Activated T-helper 1 cell treated with Interleukin-2 at 50 U/mL for 16 hours (primary cell): ENCODE measurements at places on chromosomes 11 and 22.

DNA sequence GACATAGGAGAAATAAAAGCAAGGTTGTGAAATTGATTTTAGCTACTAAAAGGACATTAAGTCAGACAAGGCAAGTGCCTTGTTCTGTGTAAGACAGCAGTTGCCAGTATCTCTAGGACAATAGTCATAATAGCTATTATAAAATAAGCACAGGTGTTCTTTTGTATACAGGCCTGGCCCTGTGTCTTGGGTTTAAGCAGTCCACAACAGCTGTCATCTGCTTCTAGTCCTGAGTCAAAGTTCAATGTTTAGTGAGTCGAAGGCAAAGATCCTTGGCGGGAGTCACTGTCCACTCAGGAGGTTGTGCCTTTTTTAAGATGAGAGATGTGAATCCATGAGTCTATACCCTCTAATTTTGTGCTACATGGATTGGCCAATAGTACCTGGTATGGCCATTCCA is 79.5 kb downstream of the SC5D start:
- DNase-seq = no peak

GRCh38 chr11:113178381-113179070 is 135.9 kb upstream of the TTC12 start:
- no peak for DNase-seq

GRCh38 chr11:63829823-63830489 is 9.0 kb upstream of the MARK2 start:
- no peak for DNase-seq

DNA sequence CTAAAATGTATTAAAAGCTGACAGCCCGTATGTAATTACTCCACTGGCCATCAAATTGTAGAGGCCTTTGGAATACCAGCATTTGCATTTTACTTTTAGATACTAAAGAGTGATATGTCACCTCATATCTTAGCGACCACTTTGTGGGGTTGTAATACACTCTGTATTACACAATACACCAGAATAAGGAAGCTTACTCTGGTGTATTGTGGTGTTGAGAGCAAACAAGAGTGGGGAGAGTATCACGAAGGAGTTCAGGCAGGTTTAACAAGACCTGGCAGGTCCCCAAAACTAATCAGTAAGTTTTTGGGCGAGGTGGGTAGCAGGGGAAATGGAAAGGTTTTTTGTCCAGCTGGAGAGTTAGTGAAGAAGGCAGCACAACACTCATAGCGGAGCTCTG is 3.2 kb downstream of the NUP50 start:
- no peak for DNase-seq

DNA sequence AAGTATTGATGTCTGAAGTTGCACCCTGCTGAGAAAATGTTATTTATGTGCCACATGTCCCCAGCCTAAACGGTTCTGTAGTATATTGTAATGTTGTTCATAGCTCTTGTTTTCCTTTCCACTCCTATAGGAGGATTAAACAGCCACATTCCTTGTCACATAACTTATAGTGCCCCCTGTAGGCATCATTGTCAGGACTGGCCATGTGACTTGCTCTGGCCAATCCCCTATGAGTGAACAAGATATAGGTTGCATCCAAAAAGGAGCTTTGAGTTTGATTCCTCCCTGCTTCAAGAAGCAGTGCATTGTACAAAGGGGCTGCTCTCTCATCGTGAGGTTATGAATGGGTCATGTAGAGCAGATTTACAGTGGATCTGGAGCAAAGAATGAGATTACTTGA is 717.6 kb upstream of the ANO5 start:
- DNase-seq = no peak

- no peak for DNase-seq
These were observed 181.4 kb downstream of the BCR start for GRCh38 chr22:23361676-23362075.

- DNase-seq = no peak
These were observed 6.1 kb upstream of the RNASEH2C start for GRCh38 chr11:65726660-65727059.

- no peak for DNase-seq
These were observed 1.4 kb downstream of the PRR14L start for GRCh38 chr22:31748490-31748889.

- no peak for DNase-seq
These were observed 5.5 kb downstream of the YDJC start for GRCh38 chr22:21624120-21624879.

- no peak for DNase-seq
These were observed 443.1 kb downstream of the TBC1D22A start for GRCh38 chr22:47205554-47205953.

GRCh38 chr11:97883086-97883485 is 1137.7 kb upstream of the CNTN5 start:
- no peak for DNase-seq

- DNase-seq = no peak
These were observed 17.1 kb downstream of the MPEG1 start for GRCh38 chr11:59195586-59195985.

GRCh38 chr11:18144243-18144642 is 11.9 kb downstream of the MRGPRX3 start:
- DNase-seq = no peak

DNA sequence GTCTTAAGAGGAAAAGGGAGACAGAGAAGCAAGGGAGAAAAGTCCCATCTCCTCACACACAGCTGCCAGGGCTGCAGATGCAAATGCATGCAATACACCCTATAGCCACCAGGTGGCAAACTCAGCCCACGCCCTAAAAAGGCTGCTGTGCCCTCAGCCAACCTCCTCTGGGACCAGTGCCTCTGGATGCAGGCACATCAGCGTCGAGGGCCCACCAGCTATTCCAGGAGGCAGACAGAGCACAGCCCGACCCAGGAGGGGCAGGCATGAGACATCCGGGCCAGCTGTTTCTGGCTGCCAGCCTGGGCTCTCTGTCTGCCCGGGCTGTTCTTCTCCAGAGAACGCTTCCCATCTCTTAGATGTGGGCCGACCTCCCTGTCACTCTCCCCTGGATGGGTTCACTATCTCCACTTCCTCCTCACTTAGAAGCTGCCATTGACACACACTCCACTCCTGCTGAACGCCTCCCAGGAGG is 39.7 kb downstream of the TPBGL start:
- peak; percentile 55 for DNase-seq

GRCh38 chr11:94472916-94473799 is 20.5 kb downstream of the MRE11 start:
- no peak for DNase-seq

DNA sequence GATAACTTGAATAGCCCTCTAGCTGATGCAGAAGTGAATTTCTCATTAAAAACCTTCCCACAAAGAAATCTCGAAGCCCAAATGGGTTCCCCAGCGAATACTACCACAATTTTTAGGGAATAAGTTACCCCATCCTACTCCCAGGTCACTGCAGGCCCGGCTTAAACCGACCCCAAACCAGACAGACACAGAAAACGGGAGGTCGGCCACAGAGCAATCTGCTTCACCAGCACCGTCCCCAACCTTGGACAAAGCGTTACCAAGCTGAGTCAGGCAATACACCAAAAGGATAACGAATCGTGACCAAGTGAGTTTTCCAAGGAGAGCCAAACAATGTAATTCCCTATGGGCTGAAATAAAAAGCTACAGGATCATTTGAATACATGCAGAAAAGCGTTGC is 575 bp upstream of the MOV10L1 start:
- no peak for DNase-seq

GRCh38 chr11:23730307-23730998 is 766.4 kb upstream of the LUZP2 start:
- no peak for DNase-seq

GRCh38 chr22:48180631-48181030 is 1418.2 kb downstream of the TBC1D22A start:
- DNase-seq = no peak

DNA sequence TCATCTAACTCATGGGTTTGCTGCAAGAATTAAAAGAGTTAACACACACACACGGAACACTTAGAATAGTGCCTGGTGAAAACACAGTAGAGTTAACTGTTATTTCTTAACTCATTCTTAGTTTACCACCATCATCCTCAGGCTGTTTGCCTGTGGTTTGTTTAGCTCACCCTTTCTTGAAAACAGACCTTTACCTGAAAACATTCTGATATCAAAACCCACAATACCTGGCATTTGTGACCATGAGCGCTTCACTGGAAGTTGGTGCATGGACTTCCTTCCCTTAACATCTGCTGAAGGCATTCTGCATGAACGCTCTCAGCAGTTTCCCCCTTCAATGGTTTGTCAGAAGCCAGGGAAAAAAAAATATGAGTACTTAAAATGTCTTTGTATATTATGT is 256.0 kb downstream of the ETS1 start:
- no peak for DNase-seq
